GM23248 (cell line): ENCODE measurements at places on chromosomes 1 and 21. TPM values are rescaled to one million over a fixed set of nuclear protein-coding genes. Genes with fewer than 3 reads are reported as not detected.

The SPRR2G gene
- not detected in 2 replicates for polyA plus RNA-seq

The PRAMEF11 gene
- not detected in 2 replicates for polyA plus RNA-seq

The CDC42SE1 gene
- 17.3 and 18.2 TPM in 2 replicates for polyA plus RNA-seq

The RGS1 gene
- polyA plus RNA-seq, result not detected in 2 replicates

DNA sequence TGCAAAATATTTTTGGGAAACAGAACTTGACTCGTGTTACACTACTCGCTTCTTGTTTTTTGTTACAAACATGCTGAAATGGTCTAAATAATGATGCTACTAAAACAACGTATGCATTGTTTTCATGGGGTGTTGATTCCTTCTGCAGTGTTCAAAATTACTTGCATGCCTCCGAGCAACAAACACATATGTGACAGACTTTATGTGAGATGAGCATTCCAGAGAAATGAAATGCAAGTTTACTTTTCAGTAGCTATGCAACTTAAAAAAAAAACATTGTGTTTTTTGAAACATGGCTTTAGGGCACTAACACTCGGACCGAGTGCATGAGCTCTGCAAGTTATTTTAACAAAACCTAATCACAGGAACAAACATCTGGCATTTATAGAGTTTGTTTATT lies 84.8 kb downstream of the CAMTA1 start:
- DNase-seq, result peak; percentile 46

- DNase-seq, result no peak
These were observed 115.8 kb downstream of the PTPRC start for GRCh38 chr1:198754670-198755069.

DNA sequence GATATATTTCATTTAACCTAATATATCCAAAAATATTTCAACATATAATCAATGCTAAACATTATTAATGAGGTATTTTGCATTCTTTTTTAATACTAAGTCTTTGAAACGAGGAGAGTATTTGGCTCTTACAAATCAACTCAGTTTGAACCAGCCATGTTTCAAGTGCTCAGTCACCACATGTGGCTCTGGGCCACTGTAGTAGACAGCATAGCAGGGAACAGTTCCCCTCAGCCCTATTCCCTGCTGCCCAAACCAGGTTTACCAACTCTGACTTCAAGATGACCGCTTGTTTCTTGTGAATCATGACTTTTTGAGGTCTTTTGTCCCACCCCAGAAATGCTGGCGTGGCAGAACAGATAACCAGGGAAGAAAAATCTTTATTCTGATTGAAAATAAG lies 5.7 kb downstream of the ZNF672 start:
- DNase-seq, result no peak

DNA sequence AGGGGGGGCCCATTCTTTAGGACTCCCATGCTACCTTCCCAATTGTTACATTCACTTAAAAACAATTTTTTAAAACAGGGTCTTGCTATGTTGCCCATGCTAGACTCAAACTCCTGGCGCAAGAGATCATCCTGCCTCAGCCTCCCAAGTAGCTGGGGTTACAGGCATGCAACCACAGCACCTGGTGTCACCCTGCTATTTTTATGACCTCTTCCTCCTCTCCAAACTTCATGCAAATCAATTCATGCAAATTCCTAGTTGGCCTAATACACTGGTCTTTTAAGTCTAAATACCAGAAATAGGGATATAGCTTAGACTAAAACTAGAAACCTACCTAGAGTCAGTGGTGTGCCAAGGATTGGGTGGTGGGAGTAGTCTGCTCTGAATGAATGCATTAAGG lies 30.1 kb downstream of the CDKN2C start:
- no peak for DNase-seq

DNA sequence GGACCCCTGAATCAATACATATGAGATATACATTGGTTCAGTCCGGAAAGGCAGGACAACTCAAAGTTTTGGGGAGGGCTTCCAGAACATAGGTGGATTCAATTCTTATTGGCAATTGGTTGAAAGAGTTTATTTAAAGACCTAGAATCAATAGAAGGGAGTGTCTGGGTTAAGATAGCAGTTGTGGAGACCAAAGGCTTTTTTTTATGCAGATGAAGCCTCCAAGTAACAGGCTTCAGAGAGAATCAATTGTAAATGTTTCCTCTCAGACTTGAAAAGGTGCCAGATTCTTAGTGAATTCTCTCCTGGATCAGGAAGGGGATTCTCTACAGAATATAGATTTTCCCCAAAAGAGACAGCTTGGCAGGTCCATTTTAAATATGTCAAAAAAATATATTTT lies 27.0 kb upstream of the CD5L start:
- DNase-seq, result no peak

DNA sequence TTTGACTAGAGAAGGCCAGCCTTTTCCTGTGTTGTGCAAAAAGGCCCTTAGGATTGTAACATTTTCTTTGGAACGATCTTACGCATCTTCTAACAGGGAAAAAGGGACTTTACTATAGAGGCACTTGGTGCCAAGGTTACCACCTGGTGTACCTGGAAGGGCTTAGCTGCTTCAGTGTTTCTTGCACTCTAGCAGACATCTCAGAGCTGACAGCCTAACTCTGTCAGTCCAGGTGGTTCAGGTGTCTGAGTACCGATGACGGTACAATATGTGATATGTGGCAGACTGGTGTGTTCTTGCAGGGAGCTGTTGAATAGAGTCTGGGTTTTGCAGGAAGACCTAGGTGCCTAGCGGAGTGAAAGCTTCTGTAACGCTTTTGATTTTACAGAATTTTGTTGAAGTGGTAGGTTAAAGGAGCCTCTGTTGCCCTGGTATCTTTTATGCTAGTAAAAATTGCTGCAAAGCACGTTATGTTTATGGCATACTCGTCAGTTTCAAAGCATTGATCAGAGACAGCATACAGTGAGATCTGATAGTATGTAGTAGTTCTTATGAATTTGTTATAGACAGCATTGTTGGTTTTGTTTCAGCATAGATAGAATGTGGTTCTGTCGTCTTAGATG lies 1.4 kb downstream of the MAGI3 start:
- DNase-seq, result peak; percentile 18

DNA sequence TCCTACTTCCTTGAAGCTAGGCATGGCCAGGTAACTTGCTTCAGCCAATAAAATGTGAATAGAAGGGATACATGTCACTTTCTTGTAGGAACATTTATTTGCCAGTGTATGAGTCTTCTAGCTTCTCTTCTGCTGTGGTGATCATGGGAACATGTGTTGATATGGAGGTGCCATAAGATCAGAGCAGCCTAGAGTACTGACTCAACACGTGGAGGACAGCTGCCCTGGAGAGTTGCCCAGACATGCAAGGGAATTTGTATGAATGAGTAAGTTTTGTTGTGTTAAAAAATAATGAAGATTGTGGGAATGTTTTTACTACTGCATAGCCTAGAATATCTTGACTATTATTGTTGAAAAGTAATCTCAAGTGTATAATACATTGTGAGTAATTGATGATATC lies 502.3 kb downstream of the NUF2 start:
- DNase-seq, result peak; percentile 91

DNA sequence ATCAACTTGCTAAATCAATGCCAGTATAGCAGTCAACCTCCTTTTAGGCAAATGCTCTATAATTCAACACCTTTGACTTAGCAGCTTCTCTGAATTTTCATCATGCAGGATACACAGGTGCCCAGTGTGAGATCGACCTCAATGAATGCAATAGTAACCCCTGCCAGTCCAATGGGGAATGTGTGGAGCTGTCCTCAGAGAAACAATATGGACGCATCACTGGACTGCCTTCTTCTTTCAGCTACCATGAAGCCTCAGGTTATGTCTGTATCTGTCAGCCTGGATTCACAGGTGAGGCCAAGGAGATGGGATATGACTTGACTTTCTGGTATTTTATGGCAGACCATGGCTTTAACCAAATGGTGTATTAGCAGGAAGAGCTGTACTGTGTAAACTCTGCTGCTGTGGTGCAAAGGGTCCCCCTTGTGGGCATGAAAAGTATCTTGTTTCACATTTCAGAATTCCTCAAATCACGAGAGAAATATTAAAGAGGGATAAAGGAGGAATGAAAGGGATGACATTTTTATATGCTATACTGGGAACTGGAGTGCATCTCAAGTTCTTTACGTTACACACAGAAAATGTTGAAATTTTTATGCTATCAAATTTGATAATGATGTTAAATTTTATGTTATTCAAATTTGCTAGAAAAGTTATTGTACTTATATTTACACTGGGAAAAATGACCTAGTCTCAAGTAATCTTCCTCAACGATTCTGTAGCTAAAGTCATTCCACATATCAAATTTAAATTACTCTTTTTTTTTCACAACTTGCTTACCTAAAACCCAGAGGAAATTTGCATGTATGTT lies 88.9 kb downstream of the CRB1 start:
- DNase-seq, result peak; percentile 65

DNA sequence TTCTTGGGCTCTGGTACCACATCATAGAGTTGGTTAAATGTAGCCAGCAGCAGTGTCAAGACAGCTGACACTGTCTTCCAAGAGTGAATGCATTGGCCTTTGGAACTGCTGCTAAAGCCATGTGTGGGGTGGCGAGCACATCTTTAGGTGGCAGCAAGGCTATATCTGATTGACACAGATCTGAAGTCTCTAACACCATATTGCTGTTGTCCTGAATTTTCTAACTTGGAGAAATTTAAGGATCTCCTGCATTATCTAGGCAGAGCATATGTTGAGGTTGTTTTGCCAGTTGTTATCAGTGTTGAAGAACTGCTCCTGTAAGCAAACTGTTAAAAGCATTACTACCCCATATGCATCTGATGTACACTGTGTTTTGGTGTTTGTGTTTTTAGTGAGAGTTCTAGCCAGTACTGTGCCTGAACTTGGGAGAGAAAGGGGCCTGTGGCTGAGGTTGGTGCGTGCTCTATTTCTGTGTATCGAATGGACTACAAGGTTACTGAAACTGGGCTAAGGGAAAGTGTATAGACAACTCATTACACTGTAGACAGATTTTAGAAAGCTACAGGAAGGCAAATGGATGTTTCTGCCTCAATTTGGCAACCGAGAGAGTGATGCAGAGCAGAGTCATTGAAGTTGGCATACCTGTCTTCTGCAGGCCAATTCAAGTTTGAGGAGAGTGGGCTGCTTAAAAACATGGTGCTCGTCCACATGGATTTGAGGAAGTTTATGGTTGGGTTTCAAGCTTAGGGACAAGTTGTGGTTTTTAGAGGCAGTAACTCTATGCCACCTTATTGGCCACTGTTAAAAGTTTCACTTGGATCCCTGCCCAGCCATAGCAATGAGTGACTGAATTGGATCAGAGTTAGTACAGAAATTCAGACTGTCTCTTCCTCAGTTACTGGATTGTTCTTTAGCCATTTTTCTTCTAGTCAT lies 16.9 kb downstream of the DYRK3 start:
- DNase-seq, result peak; percentile 30
